Stimulated activated CD4-positive, alpha-beta T cell treated with anti-CD3 and anti-CD28 coated beads, Interleukin-12 subunit alpha, Interleukin-12 subunit beta, amount 100 ng/mL, for 48 hours (primary cell): ENCODE measurements at places on chromosomes 7 and 10.

DNA sequence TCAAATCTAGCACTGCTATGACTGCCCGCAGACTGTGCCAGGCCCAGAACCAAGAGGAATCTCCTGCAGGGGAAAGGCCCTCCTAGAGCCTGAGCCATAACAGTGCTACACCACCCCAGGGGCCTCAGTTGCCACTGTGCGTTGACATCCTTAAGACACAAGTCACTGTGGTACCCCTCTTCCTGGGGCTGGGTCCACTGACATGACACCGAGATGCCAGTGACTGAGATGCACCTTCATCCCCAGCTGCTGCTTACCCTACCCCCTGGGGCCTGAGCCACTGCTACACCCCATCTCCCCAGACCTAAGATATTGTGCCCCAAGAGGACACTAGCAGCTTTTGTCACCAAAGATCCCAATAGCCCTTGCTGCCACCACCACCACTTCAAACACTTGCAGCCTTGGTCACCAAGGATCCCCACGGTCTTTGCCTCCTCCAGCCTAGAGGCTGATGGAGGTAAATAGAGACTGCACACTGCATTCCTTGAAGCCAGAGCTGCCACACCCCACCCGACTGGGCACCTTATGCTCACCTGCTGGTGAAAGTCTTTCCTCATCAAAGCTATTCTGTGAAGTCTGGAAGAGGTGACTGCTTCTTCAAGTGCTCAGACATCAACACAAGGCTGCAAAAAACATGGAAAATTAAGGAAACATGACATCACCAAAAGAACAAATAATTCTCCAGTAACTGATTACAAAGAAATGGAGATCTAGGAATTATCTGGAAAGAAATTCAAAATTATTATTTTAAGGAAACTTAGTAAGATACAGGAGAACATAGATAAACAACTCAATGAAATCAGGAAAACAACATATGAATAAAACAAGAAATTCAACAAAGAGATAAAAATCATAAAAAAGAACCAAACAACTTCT, 40.4 kb upstream of the SHH start:
- no peak for DNase-seq

DNA sequence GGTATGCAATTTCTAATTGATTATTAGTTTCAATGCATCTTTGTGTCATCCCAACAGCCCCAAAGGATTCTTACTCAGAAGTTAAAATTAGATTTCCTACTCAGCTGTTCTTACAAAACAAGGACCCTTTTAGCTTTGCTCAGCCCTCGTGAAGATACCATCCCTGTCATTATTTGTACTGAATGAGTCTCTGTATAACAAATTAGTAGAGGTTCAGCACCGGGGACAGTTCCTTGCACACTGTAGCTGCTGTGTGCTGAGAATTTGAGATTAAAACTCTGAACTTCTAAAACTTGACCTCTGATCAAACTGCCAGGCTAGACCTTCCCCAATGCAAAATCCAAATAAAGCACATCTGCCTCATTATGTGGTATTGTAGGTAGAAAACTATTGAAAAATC, 299.1 kb downstream of the LHFPL3 start:
- DNase-seq: no peak

GRCh38 chr7:91596287-91596686, 284.2 kb downstream of the MTERF1 start:
- DNase-seq: no peak

DNA sequence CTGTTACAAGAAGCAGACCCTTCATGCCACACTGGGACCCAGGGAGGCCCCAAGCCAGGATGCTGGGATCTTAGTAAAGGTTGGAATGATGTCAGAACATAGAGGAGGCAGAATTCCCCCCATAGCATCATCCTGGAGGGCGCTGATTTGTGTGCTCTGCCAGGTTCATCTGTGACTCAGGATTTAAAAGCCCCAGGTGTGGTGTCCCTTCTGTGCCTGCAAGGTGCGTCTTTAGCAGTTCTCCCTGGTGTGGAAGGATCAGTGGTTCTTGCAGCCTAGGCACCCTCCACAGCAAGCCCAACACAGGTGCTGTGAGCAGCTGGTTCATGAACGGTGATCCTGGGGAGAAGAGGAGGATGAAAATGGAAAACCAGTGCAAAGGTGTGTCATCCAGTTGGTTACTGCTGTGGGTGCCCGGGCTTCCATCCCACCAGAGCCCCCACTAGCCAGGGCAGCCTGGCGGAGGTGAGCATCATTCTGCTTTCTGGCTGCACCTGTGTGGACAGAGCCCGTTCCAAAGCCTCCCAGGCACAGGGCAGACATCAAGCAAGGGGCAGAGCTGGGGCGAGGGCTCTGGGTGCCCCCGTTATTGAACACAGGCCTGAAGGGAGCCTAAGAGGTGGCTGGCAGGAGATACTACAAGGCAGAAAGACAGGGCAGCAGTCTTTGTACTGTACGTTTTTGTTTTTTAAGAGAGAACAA, 49.5 kb downstream of the IKZF1 start:
- DNase-seq: no peak

- DNase-seq: no peak
Observed at GRCh38 chr7:131249003-131249402, 78.7 kb upstream of the MKLN1 start.

DNA sequence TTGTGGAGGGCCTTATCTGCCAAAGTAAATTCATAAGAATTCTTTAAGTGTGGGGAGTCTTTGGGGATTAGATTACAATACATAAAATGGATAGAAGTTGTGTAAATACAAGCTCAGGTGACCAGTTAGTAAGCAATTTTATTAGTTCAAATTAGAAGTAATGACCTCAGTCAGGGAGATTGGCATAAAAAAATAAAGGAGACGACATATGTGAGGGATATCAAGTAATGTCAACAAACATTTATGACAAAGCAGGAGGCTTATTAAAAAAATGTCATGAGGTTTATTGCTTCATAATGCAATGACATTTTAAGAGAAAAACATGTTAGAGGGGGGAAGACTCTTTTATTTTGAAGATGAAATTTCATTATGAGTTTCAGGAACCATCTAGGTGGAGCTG, 1137.0 kb upstream of the PHF14 start:
- no peak for DNase-seq

GRCh38 chr10:71234970-71235685, 22.8 kb downstream of the UNC5B start:
- no peak for DNase-seq

GRCh38 chr10:11191678-11192077, 174.0 kb downstream of the CELF2 start:
- DNase-seq: no peak

DNA sequence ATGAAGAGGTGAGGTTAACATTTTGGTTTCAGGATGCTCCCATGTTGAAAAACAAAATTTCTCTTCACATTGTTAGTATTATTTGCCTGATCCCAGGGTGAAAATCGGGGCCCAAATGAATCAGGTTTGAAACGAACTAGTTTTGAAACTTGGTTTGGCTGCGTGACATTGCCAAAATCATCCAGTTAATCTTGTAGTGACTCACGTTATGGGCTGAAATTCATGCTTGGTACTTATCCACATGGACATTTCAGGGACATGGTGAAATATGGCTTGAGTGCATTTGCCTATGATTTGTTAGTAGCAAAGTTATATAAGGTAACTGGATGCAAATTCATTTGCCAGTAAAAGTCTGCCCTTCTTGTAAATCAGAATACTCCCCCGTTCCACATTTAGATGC, 97.3 kb downstream of the CFAP58 start:
- DNase-seq: no peak

DNA sequence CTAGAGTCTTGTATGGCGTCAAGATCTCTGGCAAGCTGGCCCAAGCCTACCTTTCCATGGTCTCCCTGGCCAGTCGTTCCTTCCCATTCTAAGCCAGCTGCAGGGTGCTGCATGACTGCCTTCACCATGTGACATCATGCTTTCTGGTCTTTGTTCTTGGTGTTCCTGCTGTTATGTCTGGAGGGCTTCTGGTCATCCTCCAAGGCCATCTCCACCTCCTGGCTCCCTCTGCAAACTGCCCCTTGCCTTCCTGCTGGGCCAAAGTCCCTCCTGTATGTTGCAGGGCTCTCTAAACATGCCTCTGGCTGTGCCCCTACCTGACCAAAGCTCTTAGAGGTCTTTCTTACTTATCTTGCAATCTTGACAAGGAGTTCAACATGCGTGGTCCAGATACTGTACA, 44.4 kb upstream of the SHH start:
- no peak for DNase-seq

DNA sequence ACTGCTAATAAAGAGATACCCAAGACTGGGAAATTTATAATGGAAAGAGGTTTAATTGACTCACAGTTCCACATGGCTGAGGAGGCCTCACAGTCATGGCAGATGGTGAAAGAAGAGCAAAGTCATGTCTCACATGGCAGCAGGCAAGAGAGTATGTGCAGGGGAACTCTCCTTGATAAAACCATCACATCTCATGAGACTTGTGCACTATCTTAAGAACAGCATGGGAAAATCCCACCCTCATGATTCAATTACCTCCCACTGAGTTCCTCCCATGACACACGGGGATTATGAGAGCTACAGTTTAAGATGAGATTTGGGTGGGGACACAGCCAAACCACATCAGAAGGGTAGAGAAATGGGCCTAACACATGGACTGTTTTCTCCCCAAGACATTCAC, 156.3 kb downstream of the CCDC71L start:
- no peak for DNase-seq

- no peak for DNase-seq
Observed at GRCh38 chr10:113780681-113781250, 29.3 kb downstream of the PLEKHS1 start.

- no peak for DNase-seq
Observed at GRCh38 chr7:87877366-87878040, 1.2 kb downstream of the DBF4 start.

- no peak for DNase-seq
Observed at GRCh38 chr7:28984631-28985030, 26.5 kb upstream of the TRIL start.
